Muscle of arm (tissue), 14 donors: ENCODE measurements at places on chromosomes 5 and 9. TPM values are rescaled to one million over a fixed set of nuclear protein-coding genes. Genes with fewer than 3 reads are reported as not detected.
A peak's percentile ranks its signal among the peaks of the same experiment; 100 is the strongest.

- DNase-seq: no peak
Measured at GRCh38 chr9:15271403-15271802, 35.6 kb downstream of the TTC39B start.

DNA sequence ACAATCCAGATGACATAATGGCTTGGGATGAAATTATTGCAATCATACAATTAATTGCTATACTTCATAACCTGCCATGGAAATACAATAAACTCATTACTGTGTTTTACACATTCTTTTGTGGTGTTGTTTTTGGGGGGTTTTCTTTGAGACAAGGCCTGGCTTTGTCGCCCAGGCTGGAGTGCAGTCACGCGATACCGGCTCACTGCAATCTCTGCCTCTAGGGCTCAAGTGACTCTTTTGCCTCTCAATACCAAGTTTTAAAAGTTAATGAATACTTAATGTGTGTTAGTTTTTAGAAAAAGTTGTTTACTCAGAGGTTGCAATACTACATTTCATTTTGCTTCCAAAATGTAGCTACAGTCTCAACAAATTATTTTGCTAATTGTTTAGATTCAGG, 598.4 kb downstream of the CHSY3 start:
- DNase-seq: no peak

DNA sequence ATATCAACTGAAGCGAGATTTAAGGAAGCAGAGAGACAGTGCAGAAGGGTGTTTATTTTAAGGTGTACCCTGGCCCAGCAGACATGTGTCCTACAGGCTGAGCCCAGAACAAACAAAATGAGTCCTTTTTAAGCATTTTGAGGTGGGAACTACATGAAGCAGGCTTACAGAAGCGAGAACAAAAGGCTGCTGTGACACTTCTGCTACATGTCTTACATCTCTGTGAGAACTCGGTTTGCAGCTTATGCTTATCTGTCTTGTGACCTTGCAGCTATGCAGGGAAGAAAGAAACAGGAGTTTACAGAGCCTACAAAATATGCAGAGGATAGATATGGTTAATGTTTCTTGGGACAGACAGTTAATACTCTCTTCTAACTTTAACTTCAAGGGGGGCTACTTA, 295.9 kb downstream of the CEMIP2 start:
- DNase-seq: no peak

DNA sequence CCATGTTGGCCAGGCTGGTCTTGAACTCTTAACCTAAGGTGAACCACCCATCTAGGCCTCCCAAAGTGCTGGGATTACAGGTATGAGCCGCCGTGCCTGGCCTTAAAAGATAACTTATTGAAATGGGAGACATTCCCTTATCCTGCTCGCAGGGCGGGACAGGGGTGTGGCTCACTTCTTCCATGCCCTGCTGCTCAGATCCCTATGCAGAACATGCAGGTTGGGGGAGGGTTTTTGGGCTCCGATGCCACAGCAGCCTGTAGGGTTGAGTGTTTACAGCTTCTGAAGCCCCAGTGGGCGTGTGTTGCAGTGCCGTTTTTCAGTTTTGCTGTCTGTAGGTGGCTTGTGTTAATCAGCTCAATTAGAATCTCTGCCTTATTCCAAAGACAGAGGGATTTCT, 108.0 kb upstream of the BRINP1 start:
- DNase-seq: no peak

GRCh38 chr9:91486699-91487497, 63.3 kb upstream of the NFIL3 start:
- no peak for DNase-seq

DNA sequence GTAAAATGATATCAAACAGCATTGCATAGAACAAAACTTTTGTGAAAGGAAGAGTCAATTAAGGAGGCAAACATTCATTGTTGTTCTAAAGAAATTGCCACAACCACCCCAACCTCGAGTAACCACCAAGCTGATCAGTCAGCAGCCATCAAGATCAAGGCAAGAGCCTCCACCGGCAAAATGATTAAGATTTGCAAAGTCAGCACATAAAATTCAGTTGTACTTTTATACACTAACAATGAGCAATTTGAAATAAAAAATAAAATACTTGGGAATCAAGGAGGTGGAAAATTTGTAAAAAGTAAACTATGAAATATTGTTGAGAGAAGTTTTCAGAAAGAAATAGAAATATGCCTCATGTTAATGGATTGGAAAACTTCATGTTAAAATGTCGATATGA, 1118.5 kb downstream of the PTPRD start:
- no peak for DNase-seq

DNA sequence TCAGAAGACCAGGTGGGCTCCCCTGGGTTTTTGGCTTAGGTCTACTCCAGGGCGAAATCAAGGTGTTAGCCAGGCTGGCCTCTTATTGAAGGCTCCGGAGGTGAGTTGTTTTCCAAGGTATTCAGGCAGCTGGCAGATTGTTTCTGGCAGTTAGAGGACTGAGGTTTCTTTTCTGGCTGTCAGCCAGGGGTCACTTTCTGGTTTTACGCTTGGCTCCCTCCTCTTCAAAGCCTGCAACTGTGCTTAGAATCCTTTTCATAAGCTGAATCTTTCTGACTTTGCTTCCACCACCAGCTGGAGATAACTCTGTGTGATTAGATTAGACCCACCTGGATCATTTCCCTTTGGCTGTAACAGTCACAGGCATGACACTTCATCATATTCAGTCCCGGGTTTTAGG, 24.6 kb downstream of the RFK start:
- DNase-seq: peak; percentile 10

DNA sequence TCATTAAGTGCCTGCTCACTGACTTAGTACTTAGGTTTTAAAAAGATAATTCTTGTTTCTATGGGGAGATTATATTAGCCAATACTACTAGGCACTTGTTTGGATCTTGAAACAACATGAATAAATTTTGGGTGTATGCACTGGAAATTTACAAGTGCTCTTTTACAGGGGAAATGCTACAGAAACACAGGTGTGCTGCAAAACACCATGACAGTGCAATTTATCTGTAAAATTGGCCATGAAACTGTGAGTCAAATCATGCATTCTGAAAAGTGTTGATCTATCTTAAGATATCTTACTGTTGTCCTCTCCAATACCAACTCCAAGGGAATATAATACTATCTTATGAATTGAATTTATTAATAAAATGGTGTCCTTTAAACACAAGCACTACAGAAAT, 12.1 kb upstream of the PCDHB1 start:
- DNase-seq: no peak

DNA sequence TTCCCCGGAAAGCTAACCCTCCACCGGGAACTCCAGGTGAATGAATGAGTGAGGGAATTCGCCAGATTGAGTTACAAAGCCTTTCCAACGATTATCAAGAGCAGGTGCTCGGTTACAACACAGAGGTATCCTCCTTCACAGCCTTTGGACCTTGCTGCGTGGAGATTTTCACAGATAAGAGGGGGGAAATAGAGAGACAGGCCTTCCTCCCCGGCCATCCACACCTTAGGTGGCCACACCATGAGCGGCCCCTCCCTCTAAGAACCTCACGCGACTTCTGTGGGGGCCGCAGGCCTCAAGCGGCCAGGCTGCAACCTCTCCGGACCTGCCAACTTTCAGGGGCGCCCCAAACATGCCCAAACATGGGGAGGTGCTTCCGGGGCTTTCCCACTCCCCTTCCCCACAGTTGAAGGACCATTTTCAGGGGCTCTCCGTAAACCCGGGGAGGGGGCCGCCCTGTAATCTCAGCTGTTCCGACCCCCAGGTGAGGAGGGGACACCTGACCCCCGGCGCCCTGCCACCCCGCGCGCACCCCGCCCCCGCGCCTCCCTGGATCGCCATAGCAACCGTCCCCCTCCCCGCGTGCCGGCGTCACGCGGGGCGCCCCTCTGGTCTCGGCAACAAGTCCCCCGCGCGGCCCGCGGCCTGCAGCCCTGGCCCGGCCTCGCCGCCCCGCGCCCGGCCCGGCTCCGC, 603 bp downstream of the DENND1A start:
- DNase-seq: no peak

- no peak for DNase-seq
Measured at GRCh38 chr5:32163785-32164184, 10.3 kb downstream of the GOLPH3 start.

DNA sequence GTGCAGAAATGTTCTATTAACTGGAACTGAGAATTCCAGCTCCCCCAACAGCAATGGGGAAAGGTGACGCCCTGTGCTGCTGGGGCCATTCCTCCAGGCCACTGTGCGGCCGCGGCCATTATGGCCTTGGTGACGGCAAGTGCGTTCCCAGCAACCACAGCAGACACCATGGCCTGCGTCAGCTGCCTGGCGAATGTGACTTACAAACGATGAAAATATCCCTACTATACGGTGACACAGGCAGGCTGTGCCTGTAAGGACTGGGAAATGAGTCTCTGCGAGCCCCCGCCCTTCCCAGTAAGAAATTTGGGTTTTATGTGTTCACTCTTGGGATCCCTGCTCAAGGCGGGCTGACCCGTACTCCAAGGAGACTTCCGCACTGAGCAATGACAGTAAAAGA, 20.6 kb downstream of the CLPTM1L start:
- no peak for DNase-seq

DNA sequence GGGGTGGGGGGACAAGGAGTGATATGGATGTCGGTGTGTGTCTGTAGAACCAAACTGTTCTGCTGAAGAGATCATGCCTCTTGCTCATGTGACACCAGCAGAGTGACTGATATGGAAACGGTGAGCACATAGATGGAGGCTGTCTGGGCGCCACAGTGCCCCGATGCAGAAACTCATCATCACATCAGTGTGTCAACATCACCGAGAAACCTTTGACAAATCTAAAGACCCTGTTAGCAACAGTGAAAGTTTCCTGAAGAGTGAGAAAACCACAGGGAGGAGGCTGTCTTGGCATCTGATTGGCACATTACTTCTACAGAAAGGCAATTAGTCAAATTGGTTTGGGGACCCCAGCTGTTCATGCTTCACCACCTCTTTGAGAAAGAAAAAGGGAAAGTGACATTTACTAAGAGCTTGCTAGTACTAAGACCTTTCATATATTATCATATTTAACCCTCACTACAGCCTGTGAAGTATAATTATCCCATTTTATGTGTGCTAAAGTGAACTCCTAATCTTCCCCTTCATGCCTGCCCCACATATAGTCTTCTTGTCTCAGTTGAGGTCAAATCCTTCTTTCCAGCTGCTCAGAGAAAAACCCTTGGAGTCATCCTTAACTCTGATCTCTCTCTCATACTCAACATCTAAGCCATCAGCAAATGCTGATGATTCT, 25.6 kb downstream of the CSF2 start:
- no peak for DNase-seq

DNA sequence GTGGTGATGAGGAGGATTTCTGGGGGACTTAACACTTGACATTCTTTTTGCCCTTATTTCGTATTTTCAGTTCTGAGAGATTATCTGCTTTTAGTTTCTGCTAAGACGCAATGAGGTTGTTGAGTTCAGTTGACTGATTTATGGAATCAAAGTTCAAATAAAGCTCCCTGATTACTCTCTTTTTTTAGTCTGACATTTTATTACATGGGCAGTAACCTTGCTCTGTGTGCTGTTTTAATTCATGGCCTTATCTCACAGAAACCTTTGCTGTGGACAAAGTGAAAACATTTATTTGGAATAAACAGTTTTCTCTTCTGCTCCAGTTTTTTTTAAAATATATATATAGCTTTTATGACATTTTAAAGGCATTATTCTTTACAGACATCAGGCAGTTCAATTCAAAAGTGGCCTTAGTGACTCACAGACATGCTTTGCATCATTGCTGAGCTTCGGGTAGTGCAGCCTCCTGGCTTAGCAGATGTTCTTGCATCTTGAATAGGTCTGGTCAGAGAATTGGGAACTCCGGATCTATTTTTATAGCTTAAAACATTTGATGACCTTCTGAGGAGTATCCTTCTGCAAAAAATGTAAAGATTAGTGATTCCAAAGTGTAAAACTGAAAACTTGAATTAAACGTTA, 162.9 kb downstream of the FAM170A start:
- no peak for DNase-seq

DNA sequence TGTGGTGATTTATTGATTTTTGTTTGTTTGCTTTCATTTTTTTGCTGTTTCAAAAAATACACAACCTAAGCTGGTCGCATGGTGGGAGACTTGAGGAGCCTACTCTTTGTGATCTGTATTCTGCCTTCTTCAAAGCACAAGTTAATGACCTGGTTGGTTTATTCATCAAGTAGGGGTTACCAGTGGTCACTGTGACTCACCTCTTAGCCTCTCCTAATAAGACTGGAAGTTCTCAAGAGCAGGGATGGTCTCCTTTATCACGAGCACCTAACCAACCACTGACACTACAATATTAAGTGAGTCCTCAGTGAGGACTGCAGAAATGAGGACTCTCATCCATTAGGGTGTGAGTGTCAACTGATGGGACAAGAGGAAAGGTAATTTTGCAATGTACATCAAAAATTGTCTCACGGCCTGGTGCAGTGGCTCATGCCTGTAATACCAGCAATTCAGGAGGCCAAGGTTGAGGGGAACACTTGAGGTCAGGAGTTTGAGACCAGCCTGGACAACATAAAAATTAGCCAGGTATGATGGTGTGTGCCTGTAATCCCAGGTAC, 13.6 kb upstream of the MTMR12 start:
- DNase-seq: no peak

DNA sequence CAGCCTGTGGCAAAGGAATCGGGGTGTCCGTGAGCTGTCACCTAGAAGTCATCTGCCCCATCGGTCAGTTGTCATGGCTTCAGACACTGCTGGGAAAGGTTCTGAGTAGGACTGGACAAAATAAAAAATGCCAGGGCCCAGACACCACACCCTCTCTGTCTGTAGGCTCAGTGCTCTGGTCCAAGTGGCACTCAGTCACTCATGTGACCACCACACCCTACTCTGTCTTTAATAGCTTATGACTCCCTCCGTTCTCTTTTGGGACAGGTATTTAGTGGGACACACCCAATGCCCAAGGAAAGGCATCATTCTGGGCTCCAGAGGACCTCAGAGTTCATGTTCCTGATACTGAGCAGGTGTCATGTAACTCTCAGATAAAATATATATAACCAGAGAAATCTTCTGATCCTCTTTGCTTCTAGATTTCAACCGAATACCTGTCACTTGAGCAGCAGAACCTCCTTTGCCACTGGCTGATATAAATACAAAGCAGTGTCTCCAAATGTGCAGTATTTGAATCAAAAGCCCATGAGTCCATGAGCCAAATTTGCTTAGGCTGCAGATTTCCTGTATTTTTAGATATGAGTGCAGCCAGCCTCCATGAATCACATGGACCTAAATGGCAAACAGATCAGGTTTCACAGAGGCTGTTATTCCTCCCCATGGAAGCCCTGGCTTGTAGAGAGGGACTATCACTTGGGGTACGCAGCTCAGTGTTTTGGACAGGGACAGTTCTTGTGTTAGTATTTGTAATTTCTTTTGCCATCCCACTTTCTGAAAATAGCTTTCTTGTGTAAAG, 272.0 kb downstream of the ARHGAP26 start:
- no peak for DNase-seq

The PCDHA9 gene
- 0.03 TPM for polyA plus RNA-seq

The TRMT10B gene
- polyA plus RNA-seq: 12.5 TPM

The IRGM gene
- polyA plus RNA-seq: 0.32 TPM
